ENCODE measurements at places on chromosomes 2 and 18.

- no peak for DNase-seq
These were observed 399.3 kb downstream of the LRATD1 start for GRCh38 chr2:15031745-15032240.

DNA sequence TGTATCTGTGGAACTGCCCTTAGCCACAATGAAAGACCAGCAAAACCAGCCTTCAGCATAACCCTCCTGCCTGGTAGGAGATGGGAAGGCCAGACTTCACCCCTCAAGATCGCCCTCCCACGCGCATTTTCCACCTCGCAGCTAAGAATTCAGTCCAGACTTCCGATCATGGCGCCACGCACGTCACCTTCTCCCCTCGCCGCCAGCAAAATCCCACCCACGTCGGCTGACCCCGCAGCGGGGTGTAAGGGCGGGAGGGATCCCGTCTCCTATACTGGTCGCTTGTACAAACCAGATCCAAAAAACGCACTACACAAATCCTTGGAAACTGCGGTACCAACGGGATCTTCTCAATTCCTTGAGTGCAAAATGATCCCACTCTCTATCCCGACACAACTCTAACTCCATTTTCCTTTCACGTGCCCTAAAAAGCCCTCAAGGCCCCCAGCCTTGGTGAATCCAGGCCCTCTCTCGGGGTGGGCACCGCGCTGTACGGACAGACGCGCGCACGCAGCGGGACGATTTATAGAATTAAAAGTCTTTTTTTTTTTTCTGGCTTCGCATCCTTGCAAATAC, 1.0 kb upstream of the BMPR2 start:
- no peak for DNase-seq

DNA sequence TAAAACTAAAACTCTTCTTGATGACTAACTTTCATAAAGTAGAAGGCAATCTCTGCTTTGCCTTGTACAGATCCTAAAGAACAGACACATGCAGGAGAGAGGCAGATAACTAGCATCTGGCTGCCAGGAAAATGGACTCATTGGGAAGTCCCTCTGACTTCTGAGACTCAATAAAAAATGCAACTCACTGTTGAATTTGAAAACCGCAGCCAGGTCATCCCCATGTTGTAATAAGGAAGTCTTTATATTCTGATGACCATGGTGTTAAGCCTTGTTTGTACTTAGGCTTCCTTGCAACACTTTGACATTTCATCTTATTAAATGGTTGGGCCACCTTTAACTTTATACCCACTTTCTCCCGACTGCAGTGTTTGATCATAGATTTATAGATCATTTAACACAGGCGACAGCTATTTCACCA, 375.1 kb upstream of the KCNH7 start:
- no peak for DNase-seq

DNA sequence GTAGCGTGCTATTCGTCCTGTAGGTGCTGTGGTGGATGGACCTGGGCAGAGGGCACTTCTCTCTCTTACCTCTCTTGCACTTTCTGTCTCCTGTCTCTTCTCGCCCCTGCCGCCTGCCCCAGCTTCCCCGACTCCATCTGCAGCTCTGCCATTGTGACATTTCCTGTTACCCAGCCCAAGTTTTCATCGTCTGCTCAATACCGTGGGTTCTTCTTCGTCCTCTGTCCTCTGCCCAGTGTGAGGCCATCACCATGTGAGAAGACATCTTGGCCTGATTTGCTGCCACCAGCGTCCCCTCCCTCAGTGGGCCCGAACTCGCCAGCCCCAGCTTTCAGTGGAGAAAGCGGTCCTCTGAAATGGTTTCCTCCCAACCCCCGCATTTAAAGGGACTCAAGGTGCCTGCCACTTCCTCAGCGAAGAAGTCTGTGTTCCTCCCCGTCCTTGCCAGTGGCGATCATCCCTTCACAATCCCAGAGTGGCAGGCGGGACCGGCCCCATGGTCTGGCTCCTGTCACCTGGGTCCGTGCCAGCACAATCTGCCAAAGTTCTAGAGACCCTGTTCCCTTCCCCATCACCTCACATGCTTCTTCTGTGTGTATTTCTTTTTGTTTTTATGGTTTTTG, 18.0 kb downstream of the TGOLN2 start:
- no peak for DNase-seq

Measured in D721Med (cell line).